HS-5 (cell line): ENCODE measurements at places on chromosomes 5 and 9.

- DNase-seq: no peak
Measured at GRCh38 chr5:150575745-150576448, 64.6 kb upstream of the SYNPO start.

- DNase-seq: no peak
Measured at GRCh38 chr9:34452568-34452967, 5.8 kb downstream of the FAM219A start.

DNA sequence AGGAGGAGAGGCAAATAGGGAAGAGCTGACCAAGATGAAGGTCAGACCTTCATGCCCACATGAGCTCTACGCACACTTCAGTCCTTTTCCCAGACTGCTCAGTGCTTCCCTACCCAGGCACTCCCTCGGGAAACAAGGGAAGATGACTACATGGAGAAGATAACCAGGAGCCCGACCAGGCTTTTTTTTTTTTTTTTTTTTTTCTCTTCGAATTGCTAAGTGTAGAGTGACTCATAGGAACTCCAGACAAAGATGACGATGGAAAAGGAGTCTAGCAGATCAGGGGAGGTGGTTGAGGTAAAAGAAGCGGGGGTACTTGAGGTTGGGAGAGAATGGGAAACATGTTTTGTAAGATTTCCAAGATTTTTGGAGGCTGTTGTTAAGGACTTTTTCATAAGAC, 526.1 kb downstream of the BNC2 start:
- peak; percentile 58 for DNase-seq

DNA sequence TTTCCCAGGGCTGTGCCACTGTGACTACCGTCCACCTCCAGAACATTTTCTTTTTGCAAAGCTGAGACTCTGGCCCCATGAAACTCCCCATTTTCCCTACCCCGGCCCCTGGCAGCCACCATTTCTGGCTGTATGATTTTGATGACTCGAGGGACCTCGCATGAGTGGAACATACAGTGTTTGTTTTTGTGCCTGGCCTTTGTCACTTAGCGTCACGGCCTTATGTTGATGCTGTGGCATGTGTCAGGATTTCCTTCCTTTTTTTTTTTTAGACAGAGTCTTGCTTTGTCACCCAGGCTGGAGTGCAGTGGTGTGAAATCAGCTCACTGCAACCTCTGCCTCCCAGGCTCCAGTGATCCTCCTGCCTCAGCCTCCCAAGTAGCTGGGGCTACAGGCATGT, 42.7 kb downstream of the ASS1 start:
- no peak for DNase-seq

DNA sequence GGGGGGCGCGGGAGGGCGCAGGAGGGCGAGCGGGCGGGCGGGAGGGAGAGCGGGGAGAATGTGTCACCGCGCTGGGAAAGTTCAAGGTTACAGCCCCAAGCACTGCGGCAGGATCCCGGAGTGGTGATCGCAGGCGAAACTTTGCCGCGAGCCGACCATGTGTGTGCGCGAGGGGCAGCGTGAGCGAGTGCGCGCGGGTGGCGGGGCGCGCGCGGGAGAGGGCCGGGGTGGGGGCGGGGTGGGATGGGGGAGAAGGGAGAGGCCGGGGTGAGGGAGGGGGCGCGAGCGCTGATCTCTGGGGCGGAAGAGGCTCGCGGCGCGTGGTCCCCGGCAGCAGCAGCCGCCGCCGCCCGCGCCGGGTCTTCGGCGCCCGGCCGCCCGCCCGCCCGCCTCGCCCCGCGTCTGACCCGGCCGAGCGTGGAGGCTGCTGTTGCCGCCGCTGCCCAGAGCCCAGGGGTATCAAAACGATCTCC, at the start of gene NFIB:
TSS of gene NFIB (minus strand) at position 191 of the 473 bp plus-strand sequence. CDS start 630 bp downstream, outside the sequence.
- DNase-seq: no peak

DNA sequence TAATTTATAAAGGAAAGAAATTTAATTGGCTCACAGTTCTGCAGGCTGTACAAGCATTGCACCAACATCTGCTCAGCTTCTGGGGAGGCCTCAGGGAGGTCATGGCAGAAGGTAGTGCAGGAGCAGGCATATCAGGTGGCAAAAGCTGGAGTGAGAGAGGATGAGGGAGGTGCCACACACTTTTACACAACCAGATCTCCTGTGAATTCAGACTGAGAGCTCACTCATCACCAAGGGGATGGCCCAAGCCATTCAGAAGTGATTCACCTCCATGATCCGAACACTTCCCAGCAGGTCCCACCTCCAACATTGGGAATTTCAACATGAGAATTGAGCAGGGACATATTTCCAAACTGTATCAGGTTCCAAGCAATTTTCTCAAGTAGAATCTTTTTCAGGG, 84.7 kb upstream of the BRINP1 start:
- DNase-seq: no peak

GRCh38 chr5:7714119-7714518, 136.8 kb downstream of the CFAP90 start:
- DNase-seq: no peak

- no peak for DNase-seq
Measured at GRCh38 chr5:77850536-77851175, 74.5 kb upstream of the TBCA start.

GRCh38 chr5:78317515-78317914, 23.0 kb upstream of the AP3B1 start:
- no peak for DNase-seq

DNA sequence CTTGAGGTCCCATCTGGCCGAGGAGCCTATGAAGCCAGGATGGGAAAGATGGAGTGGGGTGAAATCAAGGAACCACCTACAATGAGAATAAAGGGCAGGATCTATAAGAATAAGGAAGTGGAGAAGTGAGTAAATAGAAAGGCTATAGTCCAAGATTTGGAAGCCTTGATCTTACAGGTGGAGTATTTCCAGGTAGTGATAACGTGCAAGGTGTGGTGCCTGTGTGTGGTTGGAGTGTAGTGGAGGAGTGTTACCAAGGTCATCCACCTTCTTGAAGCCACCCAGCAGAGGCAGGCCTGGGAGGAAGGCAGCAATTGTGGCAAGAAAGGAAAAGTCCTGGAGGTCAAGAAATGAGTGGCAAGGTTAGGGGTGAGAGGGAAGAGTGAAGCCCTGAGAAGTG, 72.9 kb downstream of the IQGAP2 start:
- no peak for DNase-seq

GRCh38 chr5:67541875-67542274, 345.3 kb upstream of the CD180 start:
- DNase-seq: no peak

GRCh38 chr5:135497971-135498636, 37.7 kb downstream of the NEUROG1 start:
- DNase-seq: no peak

DNA sequence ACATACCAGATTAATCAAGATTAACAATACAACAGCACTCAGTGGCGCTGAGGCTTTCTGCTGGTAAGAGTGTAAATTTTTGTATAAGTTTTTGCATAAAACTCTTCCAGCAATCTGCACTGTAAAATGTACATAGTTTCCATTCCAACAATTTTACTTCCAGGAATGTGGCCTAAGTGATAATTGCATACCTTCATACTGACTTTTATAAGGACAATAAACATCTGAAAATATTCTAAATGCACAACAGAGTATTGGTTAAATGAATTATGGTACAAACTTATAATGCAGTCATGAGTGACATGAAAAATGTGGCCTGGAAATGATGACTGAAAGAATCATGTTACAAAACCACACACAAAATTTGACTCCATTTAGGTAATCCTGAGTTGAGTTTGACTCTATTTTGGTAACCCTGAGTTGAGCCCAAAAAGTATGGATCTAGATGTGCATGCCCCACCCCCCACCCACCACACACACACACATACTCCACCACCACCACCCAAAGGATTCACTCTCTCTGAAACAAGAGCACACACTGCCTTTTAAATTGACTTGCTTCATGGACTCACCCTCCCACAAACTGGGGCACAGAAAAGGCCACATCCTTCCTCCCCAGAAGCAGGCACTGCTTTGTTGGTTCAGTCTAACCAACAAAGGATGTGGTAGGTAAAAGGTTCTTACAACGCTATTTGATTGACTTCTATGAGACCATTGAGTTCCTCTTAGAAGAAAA, 137.6 kb downstream of the SUSD1 start:
- DNase-seq: peak; percentile 72

GRCh38 chr9:14902561-14902960, 7.7 kb downstream of the FREM1 start:
- no peak for DNase-seq

DNA sequence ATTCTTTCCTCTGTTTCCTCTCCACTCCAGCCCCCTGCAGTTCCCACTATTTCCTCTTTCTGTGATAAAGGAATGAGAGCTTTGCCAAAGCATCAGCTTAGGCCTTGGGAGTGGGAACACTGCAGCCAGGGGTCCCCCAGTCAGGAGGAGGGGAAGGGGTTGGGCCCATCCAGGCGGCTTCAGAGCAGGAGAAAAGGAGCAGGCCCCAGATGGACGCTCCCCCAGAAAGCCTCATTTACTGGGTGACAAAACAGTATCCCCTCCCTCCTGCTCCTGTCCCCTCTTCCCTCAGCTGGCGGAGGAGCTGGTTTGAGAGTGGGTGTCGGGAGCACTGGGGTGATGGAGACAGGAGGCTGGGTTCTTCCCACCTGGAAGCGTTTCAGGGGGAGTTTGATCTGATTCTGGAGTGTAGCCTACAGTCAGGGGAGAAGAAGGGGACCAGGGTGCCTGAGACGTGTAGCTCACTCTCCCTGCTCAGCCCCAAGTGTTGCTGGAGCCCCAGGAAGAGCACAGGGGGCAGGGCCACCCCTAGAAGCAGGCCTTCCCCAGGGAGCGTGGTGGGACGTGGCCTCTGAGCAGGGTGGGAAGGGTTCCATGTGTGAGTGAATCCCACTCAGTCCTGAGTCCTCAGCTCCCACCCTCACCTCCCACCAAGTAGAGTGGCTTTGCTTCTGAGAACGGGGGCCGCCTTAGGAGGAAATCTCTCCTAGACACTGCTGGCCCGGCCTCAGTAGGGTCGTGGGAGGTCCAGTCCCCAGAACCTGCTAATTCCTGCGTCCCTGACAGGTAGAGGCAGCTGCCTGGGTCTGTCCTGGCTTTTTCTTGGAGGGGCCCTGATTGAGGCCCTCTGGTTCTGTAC, 173.1 kb downstream of the CACNA1B start:
- no peak for DNase-seq

DNA sequence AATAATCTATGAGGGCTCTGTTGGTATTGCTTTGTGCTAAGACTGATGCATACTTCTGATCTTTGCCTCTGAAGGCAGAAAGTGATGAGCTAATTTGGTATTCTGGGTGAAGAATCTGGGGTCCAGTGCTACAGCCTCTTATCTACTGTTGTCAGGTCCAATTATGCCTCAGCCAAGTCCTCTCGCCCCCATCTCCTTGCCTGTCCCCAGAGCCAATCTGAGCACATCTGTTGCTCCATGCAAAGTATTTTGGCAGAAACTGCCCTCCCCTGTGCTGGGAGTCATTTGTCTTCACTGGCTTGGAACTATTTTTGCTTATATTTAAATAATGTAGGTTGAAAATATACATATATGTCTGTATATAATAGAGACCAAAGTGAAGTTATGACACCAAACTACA, 23.4 kb downstream of the LSM11 start:
- no peak for DNase-seq

DNA sequence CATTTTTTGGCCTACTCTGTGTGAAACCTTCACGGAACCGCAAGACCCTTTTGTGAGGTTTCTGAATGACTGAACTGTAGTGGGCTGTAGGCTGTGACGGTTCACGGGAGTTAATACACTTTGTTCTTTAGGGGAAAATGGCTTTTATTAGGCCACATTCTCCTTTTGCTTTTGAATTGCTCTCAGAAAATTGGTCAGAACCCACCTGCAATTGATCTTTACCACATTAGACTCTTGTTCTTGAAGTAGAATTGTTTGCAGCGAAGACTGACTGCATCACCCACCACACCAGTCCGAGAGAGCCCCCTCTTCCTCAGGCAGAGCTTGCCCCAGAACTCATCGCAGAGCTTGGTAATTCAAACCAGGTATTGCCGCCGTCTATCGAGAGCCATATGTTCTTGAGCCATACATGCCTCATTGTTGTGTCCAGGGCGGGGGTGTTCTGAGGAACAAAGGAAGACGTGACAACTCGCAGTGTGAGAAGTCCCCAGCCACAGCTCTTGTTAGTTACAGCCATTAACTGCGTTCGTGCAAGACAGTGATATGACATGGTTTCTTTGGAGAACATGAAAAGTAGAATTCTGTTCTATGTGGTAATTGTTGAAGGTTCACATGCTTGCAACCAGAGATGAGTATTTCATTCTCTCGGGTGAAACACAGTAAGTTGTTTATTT, 166.4 kb upstream of the OTULINL start:
- no peak for DNase-seq

DNA sequence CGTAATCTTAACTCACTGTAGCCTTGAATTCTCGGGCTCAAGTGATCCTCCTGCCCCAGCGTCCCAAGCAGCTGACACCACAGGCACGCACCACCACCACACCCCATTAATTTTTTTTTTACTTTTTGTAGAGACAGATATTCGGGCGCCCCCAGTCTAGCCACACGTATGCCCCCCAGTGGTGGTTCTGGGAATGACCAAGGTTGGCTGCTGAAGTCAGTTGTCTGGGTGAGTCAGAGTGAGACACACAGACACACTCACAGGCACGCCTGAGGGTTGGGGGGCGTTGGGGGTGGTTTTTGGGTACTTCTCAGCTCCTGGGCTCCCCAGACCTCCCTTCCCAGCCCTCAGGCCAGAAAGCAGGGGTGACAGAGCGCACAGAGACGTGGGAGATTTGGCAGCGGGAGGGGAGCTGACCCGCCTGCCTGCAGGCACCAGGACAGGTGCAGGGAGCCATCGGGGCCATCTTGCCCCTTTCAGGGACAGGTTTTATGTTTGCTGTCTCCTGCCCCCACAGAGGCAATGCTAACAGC, 4.2 kb upstream of the ENTPD8 start:
- peak; percentile 33 for DNase-seq

DNA sequence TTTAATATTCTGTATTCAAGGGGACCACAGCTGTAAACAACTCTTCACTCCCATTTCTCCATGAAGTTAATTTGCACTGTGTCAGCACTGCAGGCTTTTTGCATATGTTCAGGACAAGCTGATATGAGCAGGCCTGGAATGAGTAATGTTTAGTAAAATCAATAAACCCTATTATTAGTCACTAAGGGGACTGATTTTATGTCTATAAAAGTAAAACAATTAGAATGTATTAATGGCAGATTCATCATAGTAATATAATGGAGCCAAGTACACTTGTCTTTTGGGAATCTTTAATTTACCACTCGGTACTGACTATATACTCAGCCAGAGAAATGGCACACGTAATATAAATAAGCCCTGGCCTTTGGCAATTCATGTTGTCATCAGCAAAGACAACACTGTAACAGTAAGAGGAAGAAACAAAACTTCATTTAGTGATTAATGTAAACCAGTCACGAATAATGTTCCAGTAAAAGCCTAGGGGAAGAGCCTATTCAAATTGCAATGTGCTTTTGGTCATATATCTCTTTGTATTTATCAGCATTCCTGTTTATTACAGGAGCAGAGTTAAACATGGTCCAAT, 111.6 kb downstream of the ZNF608 start:
- DNase-seq: no peak
